C1 segment of cervical spinal cord (tissue), 14 donors: ENCODE measurements at places on chromosomes 16 and 17.

DNA sequence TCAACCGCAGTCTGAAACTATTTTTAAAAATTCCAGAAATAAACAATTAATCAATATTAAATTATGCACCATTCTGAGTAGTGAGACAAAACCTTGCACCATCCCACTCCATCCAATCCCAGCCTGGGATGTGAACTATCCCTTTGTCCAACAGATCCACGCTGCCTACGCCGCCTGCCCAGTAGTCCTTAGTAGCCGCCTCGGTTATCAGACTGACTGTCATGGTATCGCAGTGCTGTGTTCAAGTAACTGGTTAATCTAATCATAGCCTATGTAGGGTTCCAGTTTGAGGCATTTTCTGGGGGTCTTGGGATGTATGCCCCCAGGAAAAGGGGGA is 437.7 kb downstream of the HS3ST3B1 start:
- no peak for DNase-seq

DNA sequence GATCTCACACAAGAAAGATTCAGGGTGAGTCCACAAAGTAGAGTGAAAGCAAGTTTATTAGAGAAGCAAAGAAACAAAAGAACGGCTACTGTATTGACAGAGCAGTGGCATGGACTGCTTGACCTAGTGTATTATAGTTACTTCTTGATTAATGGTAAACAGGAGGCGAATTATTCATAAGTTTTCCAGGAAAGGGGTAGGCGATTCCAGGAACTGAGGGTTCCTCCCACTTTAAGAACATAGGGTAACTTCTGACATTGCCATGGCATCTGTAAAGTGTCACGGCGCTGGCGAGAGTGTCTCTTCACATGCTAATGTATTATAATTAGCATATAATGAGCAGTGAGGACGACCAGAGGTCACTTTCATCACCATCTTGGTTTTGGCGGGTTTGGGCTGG is 93.2 kb downstream of the CACNG3 start:
- DNase-seq, result no peak

- DNase-seq, result no peak
Observed at GRCh38 chr16:11201498-11202259, 54.3 kb downstream of the SOCS1 start.

GRCh38 chr16:75502916-75503605 is 7.8 kb upstream of the CHST6 start:
- no peak for DNase-seq

DNA sequence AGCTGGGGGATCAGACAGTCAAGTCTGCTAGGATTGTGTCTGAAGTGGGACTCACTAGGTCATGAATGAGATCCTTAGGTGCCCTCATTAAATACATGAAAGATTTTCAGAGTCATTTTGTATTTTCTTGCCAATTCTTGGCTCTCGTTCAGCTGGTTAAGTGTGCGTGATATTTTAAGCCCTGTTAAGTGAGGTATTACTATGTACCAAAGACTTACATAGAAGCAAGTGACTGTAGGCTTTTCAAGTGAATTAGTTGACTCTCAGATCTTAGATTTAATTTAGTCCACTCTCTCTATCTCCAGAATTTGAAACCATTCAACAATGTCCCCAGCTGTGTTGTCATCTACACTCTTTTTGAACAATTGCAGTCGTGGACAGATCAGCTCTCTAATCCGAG is 219.4 kb downstream of the FOXL1 start:
- no peak for DNase-seq

DNA sequence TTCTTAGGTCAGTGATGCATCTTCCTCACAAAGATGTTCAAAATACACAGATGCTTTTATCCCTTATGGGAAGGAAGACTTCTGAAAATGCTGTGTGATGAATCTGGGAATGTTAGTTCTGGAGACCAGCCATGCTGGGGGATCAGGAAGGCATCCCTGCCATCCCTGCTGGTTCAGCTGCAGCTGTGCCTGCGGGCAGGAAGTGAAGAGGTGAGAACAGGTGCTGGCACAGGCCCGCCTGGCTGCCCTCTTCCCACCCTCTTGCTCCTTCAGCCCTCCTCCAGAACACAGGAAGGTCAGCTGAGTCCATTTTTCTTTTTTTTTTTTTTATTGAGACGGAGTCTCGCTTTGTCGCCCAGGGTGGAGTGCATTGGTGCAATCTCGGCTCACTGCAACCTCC is 15.2 kb downstream of the RAB11FIP3 start:
- DNase-seq, result no peak

GRCh38 chr17:59811209-59811608 is 81.5 kb downstream of the TUBD1 start:
- no peak for DNase-seq

DNA sequence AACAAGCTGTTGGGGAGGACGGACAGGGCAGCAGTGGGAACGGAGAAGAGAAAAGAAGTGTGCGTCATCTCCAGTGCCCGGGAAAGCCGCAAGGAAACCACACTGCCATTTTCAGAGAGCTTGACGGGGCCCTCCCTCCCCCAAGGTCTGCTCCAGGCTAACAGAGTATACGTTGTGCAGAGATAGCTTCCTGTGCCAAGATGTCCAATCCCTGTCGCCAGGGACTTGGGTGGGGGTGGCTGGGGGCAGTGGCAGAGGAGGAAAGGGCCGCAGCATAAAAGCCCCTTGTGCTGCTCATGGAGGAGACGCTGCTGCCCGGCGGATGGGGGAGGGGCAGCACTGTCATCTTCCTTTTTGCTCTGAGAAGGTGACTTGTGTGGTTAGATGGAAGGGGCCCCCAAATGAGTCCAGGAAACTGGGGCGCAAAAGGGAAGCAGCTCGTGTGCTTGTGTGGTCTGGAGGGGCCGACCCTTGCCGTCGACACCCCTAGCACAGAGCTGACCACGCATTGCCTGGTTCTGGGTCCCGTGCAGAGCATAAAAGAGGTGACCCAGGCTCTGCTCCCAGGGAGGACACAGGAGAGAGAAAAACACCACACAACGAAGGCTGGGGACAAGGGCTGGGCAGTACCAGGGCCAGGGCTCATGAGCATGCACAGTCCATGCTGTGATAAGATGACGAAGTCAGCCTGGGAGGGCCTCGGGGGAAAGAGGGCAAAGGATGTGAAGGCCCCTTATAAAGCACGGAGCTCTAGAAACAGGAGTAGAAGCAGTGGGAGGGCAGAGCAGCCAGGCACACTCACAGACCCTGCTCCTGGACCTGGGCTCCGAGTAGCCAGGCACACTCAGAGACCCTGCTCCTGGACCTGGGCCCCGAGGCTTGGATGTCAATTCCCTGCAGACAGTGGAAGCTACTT is 372.7 kb downstream of the SLC39A11 start:
- no peak for DNase-seq

GRCh38 chr16:21028728-21029127 is 121.9 kb downstream of the DNAH3 start:
- no peak for DNase-seq

DNA sequence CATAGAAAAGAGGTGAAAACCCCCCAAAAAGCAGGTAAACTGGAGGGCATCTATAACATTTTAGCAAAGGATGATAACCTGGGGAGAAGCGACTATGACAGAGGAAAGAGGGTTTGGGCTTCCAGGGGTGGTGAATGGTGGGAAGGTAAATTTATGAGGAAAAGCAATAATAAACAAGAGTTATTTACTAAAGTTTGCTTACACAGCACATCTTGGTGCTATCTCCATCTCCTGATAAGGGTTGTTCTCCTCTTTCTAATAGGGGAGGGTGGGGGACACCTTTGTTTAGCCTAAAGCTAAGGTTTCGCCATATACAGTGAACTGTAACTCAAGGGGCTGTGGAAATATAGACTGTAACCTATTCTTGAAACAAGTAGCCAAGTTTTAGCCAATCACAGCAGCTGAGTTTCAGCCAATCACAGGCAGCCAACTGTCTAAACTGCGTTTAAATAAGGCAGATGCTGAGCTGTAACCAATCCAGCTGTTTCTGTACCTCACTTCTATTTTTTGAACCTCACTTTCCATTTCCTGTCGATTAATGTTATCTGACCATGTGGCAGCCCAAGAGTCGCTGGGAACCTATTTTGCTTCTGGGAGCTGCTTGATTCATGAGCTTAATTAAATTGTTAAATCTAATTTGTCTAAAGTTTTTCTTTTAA is 191.8 kb downstream of the MAP2K6 start:
- DNase-seq, result no peak

DNA sequence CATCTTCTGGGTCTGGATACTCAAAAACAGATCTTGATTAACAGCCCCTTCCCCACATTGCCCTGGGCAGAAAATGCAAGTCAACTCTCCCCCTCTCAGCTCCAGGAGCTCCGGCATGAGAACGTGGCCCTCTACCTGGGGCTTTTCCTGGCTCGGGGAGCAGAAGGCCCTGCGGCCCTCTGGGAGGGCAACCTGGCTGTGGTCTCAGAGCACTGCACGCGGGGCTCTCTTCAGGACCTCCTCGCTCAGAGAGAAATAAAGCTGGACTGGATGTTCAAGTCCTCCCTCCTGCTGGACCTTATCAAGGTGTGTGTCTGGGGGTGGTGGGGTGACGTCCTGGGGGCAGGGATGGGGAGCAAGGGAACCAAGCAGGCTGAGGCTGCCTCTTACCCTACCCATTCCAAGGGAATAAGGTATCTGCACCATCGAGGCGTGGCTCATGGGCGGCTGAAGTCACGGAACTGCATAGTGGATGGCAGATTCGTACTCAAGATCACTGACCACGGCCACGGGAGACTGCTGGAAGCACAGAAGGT is 9.7 kb downstream of the GUCY2D start:
- DNase-seq, result no peak

GRCh38 chr17:19756546-19756945 is 8.4 kb upstream of the ALDH3A1 start:
- no peak for DNase-seq

DNA sequence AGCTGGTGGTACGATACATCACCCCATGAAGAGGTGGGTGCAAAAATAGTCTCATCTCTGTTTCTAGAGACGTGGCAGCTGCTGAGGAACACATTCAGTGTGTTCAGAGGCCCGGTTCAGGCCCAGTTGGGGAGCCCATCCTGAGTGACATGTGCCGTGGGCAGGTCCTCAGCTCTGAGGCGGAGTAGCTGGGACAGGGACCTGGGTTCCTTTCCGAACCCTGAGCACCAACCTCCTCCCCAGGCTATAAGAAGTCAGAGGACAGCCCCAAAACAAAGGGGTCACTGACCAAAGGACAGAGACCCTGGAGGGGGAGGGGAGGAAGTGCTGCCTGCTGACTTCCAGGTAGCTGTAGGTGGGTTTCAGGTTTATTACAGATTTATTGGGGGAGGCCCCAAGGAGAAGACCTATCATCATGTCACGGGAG is 5.1 kb downstream of the LDHD start:
- no peak for DNase-seq

DNA sequence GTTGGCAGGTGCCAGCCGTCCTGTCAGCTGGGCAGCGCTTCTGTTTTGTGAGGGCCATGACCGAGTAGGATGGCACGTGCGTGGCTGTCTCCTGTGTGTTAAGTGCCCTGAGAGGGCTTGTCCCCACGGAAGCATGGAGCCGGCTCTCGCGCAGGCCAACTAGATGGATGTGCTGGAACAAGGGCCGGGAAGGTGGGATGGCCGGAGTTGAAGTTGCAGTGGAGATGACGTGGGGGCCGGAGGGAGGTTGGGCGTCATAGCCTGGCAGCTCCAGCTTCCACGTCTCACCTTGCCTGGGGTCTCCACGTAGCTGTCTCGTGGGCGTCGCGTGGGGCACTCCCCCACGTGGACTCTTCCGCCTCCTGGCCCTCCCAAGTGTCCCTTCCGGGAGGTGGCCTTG is 27.7 kb downstream of the TBCD start:
- DNase-seq, result no peak

DNA sequence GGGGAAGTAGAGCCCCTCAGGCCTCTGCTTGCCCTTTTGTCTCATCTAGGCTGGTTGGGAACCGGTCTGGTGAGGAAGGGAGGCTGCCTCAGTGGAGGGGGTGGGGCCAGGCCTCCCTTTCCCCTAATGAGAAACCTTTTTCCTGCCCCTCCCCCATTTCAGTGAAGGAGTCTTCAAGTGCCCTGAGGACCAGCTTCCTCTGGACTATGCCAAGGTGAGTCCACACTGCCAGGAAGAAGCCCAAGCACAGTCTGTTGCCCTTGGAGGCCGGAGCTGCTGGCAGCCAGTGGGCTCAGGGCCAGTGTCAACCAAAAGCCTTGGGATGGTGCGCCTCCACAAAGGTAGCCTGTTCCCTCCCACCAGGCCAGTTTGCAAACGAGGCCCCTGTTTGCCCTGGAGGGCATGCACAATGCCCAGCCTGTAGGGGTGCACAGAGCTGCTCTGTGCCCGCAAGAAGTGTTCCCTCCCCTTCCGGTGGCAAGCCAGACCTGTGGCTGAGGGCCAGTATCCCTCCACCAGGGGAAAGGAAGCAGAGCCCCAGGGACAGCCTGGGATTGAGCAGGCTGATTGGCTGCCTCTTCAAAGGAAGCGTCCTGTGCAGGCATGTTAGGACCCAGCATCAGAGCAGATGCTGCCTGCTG is 3.4 kb downstream of the TRAF4 start:
- peak; percentile 41 for DNase-seq

GRCh38 chr16:68744744-68745280 is 7.7 kb downstream of the CDH1 start:
- DNase-seq, result no peak

GRCh38 chr16:21134053-21134452 is 16.6 kb downstream of the DNAH3 start:
- DNase-seq, result no peak

- DNase-seq, result no peak
Observed at GRCh38 chr16:57987441-57988177, 12.9 kb downstream of the ZNF319 start.

- no peak for DNase-seq
Observed at GRCh38 chr17:82864713-82865248, 25.0 kb upstream of the ZNF750 start.

DNA sequence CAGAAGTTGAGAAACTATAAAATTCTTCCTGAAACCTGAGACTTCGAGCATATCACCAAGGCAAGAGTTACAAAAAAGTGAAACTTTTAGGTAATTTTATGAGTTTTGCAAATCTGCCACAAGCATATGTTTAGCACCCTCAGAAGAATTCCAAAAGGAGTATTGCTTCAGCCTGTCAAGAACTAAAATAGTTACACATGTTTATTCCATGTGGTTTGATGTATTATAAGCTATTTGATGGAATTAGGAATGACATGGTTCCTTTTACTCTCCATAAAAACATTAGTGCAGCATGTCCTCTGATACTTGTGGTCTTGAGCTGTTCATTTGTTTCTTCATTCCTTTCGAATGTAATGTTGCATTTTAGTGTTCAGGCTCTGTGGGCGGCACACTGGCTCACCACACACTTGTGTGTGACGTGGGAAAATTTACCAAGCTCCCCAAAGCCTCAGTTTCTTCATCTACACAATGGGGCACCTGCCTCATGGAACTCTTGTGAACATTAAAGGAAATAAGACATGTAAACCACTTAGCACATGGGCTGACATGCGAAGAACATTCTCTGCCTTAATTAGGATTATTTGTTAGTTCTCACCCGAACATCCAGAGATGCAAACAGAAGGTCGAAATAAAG is 204.2 kb upstream of the FOXF1 start:
- DNase-seq, result no peak
